A549 treated with dexamethasone at 1 μM for 4 hours (cell line): ENCODE measurements at places on chromosomes 5 and 9. TPM values are rescaled to one million over a fixed set of nuclear protein-coding genes. Genes with fewer than 3 reads are reported as not detected.

FBP1 gene
- total RNA-seq = 0.05 to 0.12 TPM in 2 of 5 replicates, not detected in the others

GCNT4 gene
- total RNA-seq = 0.26 to 0.33 TPM (median 0.31 TPM) in 5 replicates

ALDH1A1 gene
- total RNA-seq = 4,648 to 5,790 TPM (median 5,648 TPM) in 5 replicates

PCDHGB3 gene
- 0.09 to 0.43 TPM (median 0.21 TPM) in 5 replicates for total RNA-seq

SPATA31D4 gene
- not detected in 5 replicates for total RNA-seq

LCN10 gene
- total RNA-seq = 0.04 TPM in 1 of 5 replicates, not detected in the others

SEMA6A gene
- 0.15 to 0.46 TPM (median 0.18 TPM) in 5 replicates for total RNA-seq

ZFP37 gene
- 1.4 to 2.0 TPM (median 1.7 TPM) in 5 replicates for total RNA-seq

UNC5A gene
- total RNA-seq = 0.37 to 0.98 TPM (median 0.73 TPM) in 5 replicates

PRRC1 gene
- 40.9 to 61.5 TPM (median 61.0 TPM) in 5 replicates for total RNA-seq

TPRN gene
- total RNA-seq = 6.4 to 11.2 TPM (median 10.5 TPM) in 5 replicates

RASGEF1C gene
- 0.05 to 0.23 TPM (median 0.11 TPM) in 5 replicates for total RNA-seq

SPATA24 gene
- 4.7 to 5.3 TPM (median 4.9 TPM) in 5 replicates for total RNA-seq

ADAMTS13 gene
- total RNA-seq = 0.30 to 0.49 TPM (median 0.40 TPM) in 5 replicates

BRINP1 gene
- 0.11 to 0.39 TPM (median 0.20 TPM) in 5 replicates for total RNA-seq

PCA3 gene
- total RNA-seq = not detected in 5 replicates

MYOT gene
- total RNA-seq = 0.14 to 0.21 TPM in 2 of 5 replicates, not detected in the others

FGF18 gene
- total RNA-seq = 2.5 to 4.8 TPM (median 4.2 TPM) in 5 replicates

PIP5K1B gene
- not detected in 5 replicates for total RNA-seq
